SHP77 (cell line): ENCODE measurements at places on chromosomes 3 and 15.

GRCh38 chr15:36232491-36232890 is 346.9 kb upstream of the CDIN1 start:
- DNase-seq = no peak

GRCh38 chr15:80568298-80568697 is 126.8 kb upstream of the ABHD17C start:
- DNase-seq = no peak

DNA sequence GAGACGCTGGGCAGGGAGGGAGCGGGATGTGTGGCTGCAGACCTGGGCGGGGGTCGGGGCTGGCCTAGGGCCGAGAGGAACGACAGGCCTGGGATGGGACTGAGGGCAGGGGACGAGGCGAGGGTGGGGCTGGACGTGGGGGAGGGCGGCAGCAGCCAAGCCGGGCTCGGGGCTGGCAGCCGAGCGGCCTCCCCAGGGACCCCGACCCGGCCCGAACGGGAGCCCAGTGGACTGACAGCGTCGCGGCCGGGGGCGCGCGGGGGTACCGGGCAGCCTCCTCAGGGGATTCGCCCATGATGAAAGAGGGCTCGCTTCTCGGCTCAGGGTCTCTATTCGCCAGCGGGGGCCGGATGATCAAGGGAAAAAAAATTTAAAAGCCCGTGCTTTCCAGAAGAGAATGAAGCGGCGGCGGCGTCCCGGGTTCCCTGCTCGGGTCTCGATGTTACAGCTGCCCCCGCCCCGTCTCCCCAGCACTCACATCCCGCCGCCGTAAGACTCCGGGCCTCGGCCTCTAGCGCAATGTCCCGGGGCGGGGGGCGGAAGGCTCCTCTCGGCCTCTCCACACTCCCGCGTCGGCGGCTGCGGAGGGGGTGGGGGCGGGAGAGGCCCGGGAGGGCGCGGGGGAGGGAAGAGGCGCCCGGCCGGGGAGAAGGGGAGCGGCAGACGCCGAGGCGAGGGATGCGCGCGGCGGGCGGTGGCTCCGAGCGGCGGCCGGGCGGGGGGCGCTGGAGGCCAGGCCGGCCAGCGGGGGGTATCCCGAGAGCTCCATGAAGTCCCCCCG is 4.3 kb downstream of the PTH1R start:
- DNase-seq = no peak

- DNase-seq = peak; percentile 11
Observed at GRCh38 chr3:127524296-127524896, 66.1 kb downstream of the TPRA1 start.

- DNase-seq = peak; percentile 84
Observed at GRCh38 chr15:64153480-64154367, 2.2 kb downstream of the SNX22 start.

DNA sequence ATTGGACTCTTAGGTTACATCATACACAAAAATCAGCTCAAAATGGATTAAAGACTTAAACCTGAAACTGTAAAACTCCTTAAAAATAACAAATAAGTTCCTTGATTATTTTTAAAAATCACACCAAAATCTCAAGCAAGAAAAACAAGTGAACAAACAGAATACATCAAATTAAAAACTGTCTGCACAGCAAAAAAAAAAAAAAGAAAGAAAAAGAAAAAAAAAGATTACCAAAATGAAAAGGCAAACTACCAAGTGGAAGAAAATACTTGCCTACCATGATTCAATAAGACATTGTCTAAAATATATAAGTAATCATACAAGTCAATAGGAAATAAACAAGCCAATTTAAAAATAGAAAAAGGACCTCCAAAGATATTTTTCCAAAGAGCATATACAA is 17.5 kb downstream of the OR5K4 start:
- no peak for DNase-seq

- no peak for DNase-seq
Observed at GRCh38 chr3:124699686-124700396, 30.4 kb upstream of the UMPS start.

DNA sequence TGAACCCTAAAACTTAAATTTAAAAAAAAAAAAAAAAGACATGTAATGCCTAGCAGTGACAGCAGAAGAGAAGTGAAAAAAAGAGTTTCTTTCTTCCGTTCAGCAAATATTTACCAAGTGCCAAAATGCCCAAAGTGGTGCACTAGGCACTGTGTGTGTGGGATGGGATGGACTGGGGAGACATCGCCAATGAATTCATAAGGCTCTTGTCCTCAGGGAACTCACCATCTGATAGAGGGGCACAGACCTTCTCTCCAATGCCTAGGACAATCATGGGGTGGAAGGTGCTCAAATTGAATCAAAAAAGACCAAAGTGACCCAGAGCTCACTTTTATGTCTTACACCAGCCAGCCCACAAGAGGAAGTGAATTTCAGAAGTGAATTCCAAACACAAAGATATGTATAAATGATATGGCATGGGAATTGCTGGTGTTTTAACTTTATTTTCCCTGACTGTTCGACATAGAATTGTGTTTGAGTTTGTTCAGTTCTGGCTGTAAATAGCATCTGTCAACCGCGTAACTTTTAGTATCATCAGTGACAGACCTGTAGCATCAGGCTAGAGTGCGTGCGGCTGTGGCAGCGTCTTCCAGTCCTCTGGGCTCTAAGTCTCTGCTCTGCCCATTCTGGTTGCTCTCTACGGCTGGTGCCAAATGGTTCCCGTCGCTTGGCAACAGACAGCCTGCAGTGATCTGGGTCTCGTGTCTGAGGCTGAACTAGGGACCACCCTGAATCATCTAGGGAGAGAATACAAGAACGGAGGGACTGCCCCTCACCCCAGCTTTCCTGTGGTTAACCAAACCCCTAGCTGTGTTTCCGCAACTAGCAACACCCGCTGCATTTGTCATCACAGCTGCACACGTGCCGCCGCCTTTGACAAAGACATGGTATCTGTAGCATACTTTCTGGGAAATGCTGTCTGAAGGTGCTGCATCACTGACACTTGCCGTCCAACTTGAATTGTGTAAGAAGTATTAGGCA is 154.0 kb upstream of the THBS1 start:
- peak; percentile 32 for DNase-seq

- DNase-seq = no peak
Observed at GRCh38 chr3:20930034-20930433, 744.0 kb upstream of the SGO1 start.

- DNase-seq = peak; percentile 48
Observed at GRCh38 chr3:179072100-179072438, 460 bp upstream of the ZMAT3 start.

DNA sequence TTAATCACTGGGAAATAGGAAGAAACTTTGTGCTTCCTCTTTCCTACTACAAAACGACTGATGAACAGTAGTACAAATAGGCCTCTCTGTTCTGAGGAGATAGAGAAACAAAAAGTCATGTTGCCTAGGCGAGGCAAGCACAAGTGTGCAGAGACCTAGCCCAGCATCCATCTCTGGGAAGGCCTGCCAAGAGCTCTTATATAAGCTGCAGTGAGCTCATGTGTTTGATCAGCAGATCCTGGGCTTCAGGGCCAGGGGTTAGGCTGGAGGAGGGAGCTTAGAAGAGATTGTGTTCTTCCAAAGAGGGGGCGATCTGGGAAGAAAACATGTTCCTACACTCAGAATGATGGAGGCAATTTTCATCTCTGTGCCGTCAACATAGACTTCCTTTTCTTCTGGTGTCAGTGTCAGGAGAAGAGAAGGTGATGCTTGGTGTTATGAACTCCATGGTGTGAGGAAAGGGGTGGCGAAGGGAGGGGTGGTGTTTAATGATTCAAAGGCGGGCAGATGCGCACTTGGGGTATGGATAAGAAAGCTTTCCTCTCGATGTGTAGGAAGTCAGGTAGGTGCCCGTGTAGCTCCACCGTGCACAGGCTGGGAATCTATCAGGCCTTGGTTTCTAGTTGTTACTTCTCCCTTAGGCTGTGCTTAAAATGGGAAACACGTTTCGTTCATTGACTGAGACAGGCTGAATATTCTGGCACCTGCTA is 29.5 kb upstream of the ETV5 start:
- no peak for DNase-seq

DNA sequence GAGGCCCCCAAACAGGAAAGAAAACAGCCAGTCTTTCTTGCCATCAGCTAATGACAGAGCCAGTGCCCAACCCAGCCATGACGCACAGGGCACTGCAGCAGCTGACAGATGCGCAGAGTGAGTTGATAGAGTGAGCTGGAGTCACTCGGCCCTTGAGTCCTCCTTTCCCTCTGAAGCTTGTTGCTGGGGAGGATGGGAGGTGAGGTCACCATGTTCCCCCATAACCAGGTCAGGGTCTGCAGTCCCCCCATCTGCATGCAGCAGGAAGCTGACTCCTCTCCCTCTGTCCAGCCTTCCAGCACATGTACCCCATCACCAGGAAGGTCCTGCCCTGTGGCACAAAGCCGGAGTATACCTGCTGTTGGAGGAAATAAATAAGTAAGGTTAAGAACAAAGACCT is 174.6 kb downstream of the ABHD5 start:
- no peak for DNase-seq

DNA sequence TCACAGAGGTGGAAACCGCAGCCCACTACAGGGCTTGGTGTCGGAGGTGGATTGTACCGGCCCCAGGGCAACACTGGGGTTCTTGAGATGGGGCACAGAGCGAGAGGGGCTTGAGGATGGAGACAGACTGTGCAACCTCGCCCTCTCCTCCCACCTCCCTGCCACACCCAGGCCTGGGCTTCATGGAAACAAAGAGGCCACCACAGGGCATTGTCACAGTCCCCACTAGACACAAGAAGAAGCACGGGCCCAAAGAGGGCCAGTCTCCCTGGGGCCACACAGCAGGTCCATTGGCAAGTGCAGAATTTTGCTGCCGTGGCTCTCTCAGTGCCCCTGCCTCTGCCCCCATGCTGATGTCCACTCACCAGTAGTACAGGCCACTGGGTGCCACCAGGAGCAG is 4.1 kb upstream of the CALML4 start:
- DNase-seq = no peak

- peak; percentile 49 for DNase-seq
Observed at GRCh38 chr3:15858547-15859506, 61.0 kb upstream of the ANKRD28 start.

DNA sequence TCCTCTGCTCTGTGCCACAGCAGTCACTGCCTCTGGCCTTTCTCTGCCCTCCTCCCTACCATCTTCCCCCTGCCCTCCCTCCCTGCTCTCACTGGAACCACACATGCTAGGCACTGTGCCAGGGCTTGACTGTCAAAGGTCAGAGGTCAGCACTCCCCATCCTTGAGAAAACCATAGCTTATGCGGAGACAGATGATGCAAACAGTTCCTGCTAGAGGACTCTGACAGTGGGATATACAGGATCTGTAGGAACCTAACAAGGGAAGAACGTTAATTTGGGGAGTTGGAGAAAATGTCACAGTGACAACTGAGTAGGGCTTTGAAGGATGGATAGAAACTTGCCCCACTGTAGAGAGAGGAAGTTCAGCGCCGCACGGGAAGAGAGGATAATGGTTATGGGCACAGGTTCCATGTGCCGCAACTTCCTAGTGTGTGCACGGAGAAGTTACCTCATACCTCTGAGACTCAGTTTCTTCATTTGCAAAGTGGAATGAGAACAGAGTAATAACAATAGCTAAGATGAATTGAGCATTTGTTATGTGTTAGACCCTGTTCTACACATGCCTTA is 29.3 kb upstream of the XYLB start:
- no peak for DNase-seq

- DNase-seq = no peak
Observed at GRCh38 chr15:90178468-90179435, 22.4 kb upstream of the SEMA4B start.

- no peak for DNase-seq
Observed at GRCh38 chr3:12117473-12117872, 41.2 kb downstream of the TIMP4 start.

DNA sequence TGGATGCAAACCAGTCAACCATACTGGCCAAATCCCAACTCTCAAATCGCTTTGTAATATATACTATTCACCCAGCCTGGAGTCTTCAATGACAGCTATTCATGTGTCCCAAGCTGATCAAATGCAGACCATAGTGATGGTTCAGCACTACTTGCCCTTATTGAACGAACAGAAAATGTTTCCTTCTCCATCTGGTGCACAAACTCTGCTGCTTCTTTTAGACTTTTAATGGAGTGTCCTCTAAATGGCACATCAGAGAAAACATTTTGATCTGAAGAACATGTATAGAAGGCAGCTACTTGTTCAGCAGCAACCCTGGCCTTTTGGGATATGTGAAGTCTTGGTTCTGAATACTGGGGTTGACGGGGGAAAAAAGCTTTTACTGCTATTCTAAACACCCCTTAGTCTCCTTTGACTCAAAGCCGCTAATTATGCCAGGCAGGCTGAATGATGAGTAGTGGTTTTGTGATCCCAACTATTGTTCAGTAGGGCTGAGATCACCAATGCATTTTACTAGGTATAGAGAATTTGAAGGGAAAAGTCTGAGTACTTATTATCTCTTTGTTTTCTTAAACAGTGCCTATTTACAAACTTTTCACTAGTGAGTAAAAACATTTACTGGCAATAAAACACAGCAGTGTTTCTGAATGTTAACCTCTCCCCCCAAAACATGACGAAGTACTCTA is 781.2 kb downstream of the ROBO1 start:
- DNase-seq = no peak

GRCh38 chr3:154656486-154656885 is 226.5 kb upstream of the GPR149 start:
- no peak for DNase-seq

GRCh38 chr15:88127432-88127790 is 129.1 kb downstream of the NTRK3 start:
- DNase-seq = no peak

- no peak for DNase-seq
Observed at GRCh38 chr3:19540464-19540863, 392.2 kb downstream of the KCNH8 start.

GRCh38 chr3:194205675-194206133 is 69.8 kb downstream of the HES1 start:
- DNase-seq = peak; percentile 69

GRCh38 chr3:9101286-9101685 is 138.0 kb upstream of the RAD18 start:
- no peak for DNase-seq

- DNase-seq = no peak
Observed at GRCh38 chr15:67549736-67550135, 7.2 kb downstream of the MAP2K5 start.

DNA sequence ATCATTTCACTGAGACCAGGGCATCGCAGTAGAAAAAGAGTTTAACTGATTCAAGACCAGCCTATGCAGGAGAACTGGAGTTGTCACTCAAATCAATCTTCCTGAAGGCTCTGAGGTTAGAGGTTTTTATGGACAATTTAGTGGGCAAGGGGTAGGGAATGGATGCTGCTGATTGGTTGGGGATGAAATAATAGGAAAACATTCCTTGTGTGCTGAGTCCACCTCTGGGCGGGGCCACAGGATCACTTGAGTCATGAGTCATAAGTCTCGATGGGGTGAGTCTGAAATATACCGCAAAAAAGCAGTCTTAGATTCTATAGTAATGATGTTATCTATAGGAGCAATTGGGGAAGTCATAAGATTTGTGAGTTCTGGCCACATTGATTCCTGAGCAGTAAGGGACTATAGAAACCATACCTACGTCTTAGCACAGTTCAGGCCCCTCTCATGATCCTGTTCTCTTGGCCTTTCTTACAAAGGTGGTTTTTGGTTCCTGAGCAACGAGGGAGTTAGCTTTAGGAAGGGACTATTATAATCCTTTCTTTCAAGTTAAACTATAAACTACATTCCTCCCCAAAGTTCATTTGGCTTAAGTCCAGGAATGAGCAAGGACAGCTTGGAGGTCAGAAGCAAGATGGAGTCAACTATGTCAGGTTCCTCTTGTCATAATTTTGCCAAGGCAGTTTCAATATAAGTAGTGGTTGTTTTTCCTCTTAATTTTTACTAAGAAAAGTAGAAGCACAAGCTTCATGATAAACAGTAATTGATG is 2.7 kb upstream of the OPA1 start:
- DNase-seq = no peak
